ENCODE measurements at places on chromosomes 3 and 15.

GRCh38 chr3:72844436-72844993 is 3.7 kb downstream of the SHQ1 start:
- no peak for DNase-seq

- no peak for DNase-seq
Observed at GRCh38 chr3:42129014-42129953, 38.1 kb downstream of the TRAK1 start.

GRCh38 chr3:106006001-106006400 is 137.2 kb upstream of the CBLB start:
- DNase-seq = no peak

DNA sequence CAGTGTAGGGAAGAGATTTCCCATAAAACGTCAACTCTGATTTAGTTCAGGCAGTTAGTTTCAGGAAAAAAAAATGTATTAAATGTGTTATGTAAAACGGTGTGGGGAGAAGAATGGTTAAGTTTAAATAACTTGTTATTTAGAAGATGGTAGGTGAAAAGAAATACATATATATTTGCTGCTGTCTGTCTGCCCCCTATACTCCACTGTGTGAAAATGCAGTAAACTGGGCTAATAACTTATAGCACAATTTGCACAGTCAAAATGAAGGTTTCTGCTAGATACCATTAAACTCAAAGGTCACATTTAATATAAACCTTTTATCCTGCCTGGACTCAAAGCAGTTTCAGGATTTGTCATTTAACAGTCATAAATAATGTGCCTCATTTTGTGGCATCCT is 515.0 kb downstream of the FGF12 start:
- no peak for DNase-seq

GRCh38 chr15:60972301-60972700 is 256.8 kb downstream of the RORA start:
- no peak for DNase-seq

GRCh38 chr3:43030162-43030935 is 51.2 kb downstream of the GASK1A start:
- no peak for DNase-seq

- no peak for DNase-seq
Observed at GRCh38 chr15:96126859-96127258, 203.6 kb upstream of the NR2F2 start.

GRCh38 chr3:153355559-153355958 is 193.5 kb downstream of the RAP2B start:
- no peak for DNase-seq

- no peak for DNase-seq
Observed at GRCh38 chr3:162760789-162761188, 1264.2 kb downstream of the OTOL1 start.

GRCh38 chr3:77462951-77463350 is 423.1 kb downstream of the ROBO2 start:
- DNase-seq = no peak

GRCh38 chr3:107928084-107928445 is 162.8 kb downstream of the CD47 start:
- DNase-seq = no peak

DNA sequence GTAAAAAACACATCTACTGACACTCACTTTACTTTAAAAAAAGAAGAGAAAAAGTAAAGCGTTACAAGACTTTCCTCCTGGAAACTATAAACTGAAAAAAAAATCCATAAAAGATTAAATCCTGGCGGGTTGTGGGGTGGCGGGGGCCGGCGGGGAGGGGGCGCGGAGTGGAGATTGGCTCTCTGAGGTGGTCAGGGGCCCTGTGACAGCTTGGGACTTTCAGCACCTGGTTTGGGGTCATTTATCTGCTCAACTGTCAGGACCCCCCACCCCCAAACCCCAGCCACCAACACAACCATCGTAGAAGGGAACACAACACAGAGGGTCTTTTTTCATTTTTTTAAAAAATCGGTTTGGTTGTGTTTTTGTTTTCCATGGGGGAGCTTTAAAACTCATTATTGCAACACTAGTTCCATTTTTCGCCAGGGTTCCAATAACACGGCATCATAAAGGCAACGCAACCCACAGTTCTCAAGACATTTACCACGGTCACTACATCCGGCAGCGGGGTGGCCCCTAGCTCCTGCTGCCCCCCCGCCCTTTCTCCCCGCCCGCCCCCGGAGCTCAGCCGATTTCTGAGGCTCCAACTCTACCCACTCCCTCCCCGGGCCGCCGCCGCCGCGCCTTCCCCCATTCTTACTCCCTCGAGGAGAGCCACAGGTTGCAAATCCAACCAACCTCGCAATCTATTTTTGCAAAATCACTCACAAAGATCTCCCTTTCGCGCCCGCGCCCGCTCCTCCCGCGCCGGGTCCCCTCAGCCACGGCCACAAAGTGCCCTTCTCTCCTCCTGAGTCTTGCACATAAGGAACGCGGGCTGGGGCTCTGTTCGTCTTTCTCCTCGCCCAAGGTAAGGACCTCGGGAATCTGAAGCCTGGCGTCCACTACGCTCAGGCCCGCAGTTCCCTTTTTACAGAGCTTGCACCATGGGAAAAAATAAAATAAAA is 1.8 kb downstream of the BCL6 start:
- DNase-seq = peak; percentile 58

DNA sequence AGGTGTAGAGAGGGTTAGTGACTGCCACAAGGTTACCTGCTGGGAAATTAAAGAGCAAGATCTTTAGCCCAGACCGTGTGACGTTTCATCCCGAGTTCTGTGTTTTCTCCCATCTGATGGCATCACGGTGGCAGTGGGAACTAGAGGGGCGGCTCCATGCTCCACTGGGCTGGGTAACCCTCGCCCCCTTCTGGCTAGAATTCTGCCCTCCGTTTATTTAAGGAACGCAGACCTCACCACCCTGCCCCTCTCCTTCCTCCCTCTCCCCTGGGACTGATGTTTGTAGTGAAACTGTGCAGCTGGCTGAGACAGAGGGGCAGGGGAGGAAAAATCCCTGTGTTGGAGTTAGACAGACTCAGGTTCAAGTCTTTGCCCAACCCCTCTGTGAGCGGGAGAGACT is 65.6 kb downstream of the ITGA11 start:
- DNase-seq = peak; percentile 49

- no peak for DNase-seq
Observed at GRCh38 chr15:66658044-66658443, 44.0 kb upstream of the SMAD6 start.

DNA sequence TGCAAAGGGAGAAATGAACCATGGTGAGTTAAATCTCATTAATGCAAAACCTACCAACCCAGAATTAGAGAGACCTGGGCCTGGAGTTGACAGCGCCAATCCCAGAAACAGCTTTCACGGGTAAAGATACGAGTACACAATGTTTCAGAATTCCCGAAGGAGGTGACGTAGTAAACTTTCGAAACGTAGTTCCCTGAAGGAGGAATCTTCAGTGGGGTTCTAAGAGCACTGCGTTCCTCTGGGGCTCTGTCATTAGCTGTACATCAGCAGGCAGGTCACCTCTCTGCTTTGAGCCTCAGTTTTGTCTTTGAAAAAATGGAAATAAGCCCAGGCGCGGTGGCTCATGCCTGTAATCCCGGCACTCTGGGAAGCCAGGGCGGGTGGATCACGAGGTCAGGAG is 152.3 kb downstream of the XXYLT1 start:
- DNase-seq = no peak

GRCh38 chr3:129747136-129747535 is 140.7 kb upstream of the PLXND1 start:
- no peak for DNase-seq

- no peak for DNase-seq
Observed at GRCh38 chr15:73330206-73331051, 38.3 kb downstream of the HCN4 start.

GRCh38 chr3:52218937-52219650 is 6.4 kb downstream of the TLR9 start:
- DNase-seq = peak; percentile 36

- DNase-seq = no peak
Observed at GRCh38 chr3:176046703-176047102, 1150.6 kb downstream of the TBL1XR1 start.

DNA sequence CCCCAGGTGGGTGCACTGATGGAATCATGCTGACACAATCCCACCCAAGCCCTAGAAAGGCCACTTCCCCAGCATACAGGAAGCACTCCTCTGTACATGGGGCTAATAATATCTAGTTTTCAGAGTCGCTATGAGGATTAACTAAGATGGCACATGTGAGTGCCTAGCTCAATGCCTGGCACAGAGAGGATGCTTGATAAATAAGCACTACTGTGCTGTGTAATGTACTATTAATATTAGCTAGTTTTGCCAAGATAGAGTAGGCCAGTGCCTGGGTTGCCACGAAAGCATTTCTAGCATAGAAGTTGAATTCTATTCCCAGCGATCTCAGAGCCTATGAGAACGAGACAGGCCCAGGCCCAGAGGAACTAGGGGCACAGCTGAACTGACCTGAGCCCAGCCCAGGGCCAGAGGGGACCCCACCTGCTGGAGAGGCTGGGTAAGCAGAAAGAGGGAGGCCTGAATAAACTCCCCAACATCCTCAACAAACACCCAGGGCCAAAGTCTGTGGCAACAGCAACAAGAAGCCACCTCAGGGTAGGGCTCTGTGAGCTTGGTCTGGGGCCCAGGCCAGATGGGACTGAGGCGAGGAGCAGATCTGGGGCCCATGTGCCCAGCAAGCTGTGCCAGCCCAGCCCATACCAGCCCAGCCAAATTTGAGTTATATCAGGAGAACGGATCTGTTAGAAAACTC is 7.6 kb upstream of the SEMA7A start:
- DNase-seq = no peak

GRCh38 chr15:86837294-86838061 is 757.8 kb downstream of the AGBL1 start:
- no peak for DNase-seq

- DNase-seq = no peak
Observed at GRCh38 chr3:146777941-146778340, 172.8 kb upstream of the PLSCR5 start.

All from neural progenitor cell (in vitro differentiated cells).